ENCODE measurements at places on chromosomes 5 and 9.

GRCh38 chr5:88503041-88503345 lies 234.3 kb upstream of the TMEM161B start:
- no peak for DNase-seq

DNA sequence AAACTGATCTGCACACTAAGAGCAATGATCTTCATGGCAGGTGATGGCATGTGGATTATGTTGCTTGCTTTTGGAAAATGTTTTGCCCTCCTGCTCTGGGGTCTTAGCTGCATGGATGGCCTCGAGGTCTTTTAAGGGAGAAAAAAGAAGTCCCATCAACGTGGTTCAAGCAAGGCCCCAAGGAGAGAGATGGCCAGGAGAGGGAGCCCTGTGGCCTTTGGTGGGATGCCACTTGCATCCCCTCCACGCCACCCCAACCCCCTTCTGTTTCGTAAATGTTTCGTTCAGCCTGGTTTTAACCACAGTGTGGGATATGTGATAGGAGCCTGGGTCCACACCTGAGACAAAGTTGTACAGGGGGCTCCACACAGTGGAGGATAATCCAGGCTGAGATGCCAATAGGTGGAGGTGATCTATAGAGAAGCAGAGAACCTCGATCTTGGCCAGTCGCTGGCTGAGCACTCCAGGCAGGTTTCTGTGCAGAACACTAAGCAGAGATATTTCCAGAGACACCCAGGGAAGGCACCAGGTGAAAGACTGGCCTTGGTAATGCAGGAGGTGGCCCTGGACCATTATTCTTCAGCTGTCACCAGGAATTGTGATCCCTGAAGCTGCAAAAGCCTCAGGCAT lies 25.8 kb upstream of the FRRS1L start:
- no peak for DNase-seq

- DNase-seq: no peak
These were observed 80.4 kb downstream of the SLC12A2 start for GRCh38 chr5:128163991-128164390.

DNA sequence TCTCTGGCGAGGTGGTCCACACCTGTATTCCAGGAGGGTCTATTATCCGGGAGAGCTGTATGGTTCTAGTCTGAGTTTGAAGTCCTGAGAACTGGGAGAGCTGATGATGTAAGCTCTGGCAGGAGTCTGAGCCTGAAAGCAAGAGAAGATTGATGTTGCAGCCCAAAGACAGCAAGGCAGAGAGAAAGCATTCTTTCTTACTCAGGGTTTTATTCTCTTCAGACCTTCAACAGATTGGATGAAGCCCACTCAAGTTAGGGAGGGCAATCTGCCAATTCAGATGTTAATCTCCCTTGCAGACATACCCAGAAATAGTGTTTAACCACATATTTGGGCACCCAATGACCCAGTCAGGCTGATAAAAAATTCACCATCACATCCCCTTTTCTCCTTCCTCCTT lies 159.1 kb downstream of the CCDC171 start:
- DNase-seq: no peak

DNA sequence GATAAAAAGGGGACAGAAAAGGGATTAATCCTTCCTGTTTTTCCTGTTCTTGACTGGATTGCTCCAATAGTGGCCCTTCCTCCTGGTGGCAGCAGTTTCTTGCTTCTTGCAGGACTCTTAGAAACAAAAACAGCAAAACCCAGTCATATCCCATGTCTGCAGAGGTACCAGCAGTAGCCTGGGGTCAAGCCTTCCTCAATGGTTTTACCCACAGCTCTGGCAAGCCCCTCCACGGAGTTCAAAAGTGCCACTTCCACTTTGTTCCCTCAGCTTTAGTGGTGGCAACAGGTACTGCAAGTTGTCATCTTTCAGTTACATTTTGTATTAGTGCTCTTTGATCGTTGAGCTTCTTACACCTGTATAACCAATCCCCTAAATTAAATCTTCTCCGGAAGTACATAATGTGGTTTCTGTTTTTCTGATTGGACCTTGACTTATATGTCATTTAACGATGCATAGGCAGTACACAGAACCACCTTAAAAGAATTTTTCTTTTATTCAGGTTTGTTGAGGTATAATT lies 8.7 kb upstream of the RANBP6 start:
- no peak for DNase-seq

- no peak for DNase-seq
These were observed 1.7 kb downstream of the PTGDS start for GRCh38 chr9:136978865-136979544.

GRCh38 chr9:121744002-121744686 lies 92.7 kb downstream of the DAB2IP start:
- DNase-seq: peak; percentile 12

- DNase-seq: no peak
These were observed 6.9 kb downstream of the CAMK4 start for GRCh38 chr5:111231119-111231518.

GRCh38 chr9:22452415-22453010 lies 5.9 kb downstream of the DMRTA1 start:
- DNase-seq: no peak

DNA sequence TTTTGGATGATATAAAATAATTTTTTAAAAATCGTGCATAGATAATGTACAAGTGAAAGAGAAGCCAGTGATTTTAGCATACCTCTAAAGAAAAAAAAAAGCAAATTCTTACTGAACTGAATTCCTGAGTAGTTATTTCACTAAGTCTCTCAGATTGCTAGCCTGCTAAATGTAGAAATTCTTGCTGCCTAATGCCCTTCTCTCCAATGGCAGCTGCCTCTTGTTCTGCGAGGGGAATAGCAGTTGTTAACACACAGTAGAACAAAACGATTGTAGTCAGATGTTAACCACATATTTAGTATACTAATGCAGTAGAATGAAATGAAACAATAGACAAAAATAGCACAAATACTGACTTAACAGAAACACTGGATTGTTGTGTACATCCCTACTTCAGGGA lies 26.8 kb downstream of the SMAD5 start:
- DNase-seq: no peak

DNA sequence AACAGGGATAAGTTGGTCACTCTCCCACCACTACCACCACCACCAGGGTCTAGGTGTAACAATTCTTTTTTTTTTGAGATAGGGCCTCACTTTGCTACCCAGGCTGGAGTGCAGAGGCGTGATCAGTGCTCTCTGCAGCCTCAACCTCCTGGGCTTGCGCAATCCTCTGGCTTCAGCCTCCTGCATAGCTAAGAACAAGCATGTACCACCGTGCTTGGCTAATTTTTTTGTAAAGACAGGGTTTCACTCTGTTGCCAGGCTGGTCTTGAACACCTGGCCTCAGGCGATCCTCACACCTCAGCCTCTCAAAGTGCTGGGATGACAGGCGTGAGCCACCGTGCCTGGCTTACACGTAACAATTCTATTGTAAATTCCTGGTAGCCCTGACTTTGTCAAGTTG lies 27.5 kb downstream of the CORO2A start:
- no peak for DNase-seq

- no peak for DNase-seq
These were observed 104.4 kb downstream of the ARHGAP26 start for GRCh38 chr5:142874540-142874939.

- DNase-seq: no peak
These were observed 28.0 kb downstream of the ABO start for GRCh38 chr9:133246991-133247390.

DNA sequence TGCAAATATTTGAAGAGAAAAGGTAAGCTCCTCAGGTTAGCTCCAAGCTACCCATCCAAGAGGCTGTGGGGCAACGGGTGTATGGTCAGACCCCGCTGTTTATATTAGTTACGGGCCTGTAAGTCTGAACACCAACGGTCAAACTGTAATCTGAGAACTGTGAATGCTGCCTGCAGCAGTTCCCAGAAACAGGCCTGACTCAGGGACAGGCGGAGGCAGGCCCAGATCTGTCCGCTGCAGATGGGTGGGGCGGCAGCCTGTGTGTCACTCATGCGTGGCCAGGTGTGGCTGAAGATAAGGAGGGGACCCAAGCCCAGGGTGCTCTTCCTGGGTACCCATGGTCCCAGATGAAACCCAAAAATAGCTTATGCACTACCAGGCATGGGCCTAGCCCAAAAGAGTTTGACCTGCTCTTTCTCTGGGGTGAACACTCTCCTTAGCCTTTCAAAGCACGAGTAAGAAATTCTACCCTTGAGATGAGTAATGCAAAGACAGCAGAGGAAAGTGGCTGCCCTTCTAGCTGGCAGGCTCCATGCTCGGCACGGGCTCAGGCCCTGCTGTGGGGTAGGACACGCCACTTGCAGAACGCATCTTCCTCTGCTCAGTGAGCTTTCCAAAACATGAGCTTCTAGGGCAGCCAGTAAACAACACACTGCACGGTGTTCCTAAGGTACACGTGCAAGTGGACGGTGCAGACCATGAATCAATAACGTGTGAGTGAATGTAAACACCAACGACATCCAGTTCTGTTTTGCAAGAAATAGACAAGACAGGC lies 9.1 kb downstream of the UBAC1 start:
- DNase-seq: no peak

GRCh38 chr5:41286696-41287095 lies 73.4 kb upstream of the C6 start:
- no peak for DNase-seq

GRCh38 chr5:128574041-128574440 lies 36.0 kb upstream of the FBN2 start:
- DNase-seq: no peak

DNA sequence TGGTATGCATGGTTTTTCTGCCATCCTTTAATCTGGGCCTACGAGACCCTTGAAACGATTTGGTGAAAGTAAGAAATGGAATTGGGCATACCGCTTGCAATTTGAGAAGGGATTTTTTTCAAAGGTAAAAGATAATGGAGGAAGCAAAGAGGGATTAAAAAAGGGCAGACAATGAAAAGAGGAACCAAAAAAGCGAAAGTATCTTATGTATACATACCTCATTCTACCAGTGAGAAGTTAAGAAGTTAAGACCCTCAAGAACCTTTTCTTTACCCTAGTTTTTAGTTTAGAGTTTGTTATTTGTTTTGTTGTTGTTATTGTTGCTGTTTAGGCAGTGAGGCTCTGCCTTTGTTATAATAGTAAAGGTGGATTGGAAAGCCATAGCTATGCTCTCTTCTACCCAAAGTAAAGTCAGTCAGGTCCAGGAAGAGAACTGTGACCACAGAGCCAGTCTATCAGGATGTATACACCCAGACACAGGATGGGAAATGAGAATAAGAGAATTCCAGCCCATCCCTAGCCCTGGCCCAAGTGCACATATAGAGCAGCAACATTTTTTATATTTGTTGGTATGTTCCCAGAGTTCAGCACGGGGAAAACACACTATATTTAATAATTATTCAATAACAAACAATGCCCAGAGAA lies 166.6 kb downstream of the RFX3 start:
- no peak for DNase-seq

DNA sequence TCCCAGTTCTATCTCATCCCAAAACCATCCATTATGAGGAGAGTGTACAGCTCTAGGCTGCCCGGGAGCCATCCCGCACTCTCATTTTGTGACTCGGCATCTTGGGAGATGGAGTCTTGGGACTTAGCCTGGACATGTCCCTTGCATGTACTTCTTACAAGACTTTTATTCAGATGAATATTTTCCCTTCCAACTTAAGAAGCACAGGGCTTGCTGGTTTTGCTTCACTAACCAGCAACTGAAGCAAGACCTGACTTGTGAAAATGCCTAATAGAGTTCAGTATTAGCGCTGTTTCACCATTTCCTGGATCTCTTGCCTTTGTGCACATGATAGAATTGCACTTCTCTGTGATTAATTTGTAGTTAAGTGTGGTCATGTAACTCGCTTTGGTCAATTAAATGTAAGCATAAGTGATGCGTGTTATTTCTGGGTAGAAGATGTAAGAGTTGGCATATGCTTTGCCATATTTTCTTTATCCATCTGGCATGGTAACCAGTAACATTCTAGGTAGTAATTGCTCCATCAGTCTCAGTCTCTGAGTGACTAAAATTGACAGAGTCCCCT lies 55.8 kb downstream of the PDCD1LG2 start:
- no peak for DNase-seq

DNA sequence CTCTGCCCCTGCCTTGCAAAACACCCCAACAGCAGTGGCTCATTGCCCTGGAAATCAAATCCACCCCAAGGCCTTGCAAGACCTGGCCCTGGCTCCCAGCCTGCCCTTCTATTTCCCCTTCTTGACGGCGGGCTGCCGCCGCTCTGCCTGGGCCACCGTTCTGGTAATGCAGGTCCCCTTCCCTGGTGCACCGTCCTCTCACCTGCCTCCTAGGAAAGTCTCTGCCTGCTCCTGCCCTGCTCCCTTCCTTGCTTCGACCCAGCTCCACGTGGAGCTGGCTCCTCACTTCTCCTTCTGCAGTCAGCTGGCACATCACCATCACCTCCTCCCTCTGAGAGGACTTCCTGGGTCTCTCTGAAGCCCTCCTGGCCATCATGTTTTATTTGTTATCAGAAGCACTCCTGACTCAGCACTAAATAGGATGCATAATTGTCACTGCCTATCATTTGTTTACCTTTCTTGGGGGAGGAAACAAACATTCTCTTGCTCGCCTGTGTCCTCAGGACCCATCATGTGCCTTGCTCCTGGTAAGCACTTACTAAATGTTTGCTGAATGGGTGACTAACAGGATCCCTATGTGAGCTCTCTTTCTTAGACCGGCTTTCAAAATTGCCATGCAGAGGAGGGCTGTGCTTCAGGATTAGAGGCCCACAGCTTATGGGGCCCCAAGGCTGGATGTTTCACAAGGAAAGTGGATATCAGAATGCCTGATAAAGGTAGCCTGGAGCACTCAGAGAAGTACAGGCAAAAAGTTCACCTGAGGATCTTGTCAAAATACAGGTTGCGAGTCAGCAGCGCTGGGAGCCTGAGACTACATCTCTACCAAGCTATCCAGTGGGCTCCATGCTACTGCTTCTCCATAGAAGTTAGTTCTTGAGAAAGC lies 19.6 kb upstream of the C5orf47 start:
- DNase-seq: no peak

GRCh38 chr5:82992646-82993045 lies 84.5 kb downstream of the TMEM167A start:
- DNase-seq: no peak

DNA sequence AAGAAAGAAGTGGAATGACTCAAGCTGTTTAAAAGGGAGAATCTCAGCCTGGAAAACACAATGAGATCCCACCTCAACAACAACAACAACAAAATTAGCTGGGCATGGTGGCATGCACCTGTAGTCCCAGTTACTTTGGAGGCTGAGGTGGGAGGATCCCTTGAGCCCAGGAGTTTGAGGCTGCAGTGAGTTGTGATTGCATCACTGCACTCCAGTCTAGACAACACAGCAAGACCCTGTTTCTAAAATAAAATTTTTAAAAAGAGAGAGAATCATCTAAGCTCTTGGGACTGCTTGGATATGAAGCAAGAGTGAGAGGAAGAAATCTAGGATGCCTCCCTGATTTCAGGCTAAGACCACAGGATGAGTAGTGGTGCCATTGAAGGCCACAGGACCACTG lies 47.4 kb upstream of the KIF2A start:
- no peak for DNase-seq

DNA sequence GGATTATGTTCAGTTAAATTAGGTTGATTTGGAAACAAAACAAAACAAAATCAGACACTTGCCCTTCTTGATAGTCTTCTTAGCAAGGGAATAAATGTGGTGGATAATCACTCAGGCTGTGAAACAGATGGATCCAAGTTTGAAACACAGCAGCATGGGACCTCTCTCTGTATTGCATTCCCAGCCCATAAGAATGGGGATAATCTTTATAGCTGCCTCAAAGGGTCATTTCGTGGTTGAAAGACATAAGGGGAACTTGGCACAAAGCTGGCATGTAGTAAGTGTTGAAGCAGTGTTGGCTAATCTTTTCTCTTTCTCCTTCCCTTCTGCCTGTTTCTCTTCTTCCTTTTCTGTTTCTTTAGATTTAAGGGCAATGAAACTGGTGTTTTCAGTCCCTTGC lies 333.9 kb upstream of the TLE4 start:
- no peak for DNase-seq
